T follicular helper cell (primary cell): ENCODE measurements at places on chromosomes 7 and 10.

- DNase-seq = no peak
Observed at GRCh38 chr10:131446171-131446570, 134.7 kb upstream of the TCERG1L start.

DNA sequence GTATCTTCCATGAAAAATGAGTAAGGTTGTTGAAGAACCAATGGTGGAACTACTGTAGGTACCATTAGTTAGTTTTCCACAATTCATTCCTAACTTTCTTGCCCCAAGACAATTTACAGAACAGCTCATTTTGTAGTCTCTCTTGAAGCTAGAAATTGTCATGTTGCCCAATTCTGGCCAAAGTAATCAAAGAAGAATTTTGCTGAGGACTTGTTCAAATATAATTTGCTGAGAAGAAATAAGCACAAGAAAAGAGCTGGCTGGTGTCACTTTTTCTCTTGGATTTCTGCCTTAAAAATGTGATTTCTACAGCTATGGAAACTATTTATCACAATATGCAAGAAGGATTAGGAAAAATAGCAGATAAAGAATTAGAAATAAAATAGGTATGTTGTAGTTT is 199.2 kb upstream of the SEMA3A start:
- no peak for DNase-seq

DNA sequence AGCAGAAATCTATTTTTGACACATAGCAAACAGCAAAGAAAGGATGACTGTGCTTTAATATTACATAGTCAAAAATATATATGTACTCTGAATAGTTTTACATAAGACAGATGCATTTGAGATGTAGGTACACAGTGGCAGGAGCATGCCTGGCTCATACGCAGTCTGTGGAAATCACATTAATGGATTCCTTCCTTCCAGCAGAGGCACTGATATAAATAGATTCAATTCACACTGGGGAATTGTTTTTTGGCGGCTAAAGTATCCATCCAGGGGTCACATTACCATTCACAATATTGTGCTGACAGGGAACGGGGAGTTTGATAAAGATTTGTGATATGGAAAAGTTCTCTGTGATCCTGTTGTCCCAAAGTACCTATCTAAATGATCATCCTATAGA is 72.5 kb upstream of the AGR3 start:
- DNase-seq = no peak

GRCh38 chr7:107982918-107983389 is 20.0 kb downstream of the LAMB1 start:
- no peak for DNase-seq

GRCh38 chr10:114045136-114046086 is 1.7 kb downstream of the ADRB1 start:
- no peak for DNase-seq

DNA sequence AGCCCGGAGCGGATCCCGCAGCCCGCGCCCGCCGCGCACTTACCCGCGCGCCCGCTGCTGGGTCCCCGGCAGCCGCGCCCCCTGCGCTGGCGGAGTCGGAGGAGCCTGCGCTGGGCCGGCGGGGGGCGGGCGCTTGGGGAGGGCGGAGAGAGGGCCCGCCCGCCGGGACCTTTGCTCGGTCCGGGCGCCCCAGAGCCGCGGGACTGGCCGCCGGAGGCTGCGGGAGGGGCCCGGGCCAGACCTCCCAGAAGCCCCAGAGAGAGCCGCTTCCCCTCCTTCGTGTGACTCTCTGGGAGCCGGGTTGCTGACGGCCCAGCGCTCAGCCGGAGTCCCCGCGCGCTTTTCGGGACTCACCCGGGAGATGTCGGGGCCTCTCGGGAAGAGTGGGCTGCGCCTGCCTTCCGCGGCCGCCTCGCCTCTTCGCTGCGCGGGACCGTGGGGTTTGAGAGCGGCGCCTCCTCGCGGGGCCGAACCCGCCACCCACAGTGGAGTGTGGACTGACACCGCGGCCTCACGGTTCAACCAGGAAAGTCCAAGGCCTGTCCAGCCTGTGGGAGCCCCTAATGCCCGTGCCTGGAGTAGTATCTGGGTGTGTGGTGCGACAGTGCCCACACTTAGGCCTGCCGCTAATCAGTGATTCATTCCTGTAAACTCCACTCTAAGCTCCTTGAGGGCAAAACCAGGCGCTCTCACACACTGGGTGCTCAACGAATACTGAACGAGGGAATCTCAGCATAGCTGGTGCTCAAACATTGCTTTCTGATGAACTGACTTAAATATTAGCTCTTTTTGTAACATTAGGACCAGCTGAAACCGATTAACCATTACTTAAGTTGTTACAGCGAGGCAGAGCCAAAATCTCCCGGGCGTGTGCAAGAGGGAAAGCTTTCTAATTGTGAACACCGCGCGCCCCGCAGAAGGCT is at the start of gene GSDME:
GSDME (minus strand) TSS at position 112 of the 923 bp plus-strand sequence. CDS start 7,690 bp downstream, outside the sequence.
- DNase-seq = no peak

DNA sequence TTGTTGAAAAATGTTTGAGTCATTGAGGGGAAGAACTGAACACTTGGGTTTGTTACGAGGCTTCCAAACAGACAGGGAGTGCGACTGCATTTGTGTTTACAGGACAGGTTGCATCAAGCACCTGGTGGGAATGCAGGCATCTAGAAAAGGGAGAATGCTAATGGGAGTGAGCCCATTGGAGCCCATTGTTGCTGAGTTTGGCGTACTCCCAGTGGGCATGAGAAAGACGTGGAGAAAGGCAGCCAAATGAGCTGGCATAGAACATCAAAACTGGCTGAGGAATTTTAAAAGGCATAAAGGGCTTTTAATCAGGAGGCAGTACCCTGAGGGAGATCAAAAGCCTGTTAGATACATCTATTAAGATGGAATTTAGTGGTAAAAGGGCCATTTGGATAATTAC is 171.6 kb upstream of the NPSR1 start:
- no peak for DNase-seq

GRCh38 chr10:5284311-5285057 is 80.3 kb upstream of the UCN3 start:
- no peak for DNase-seq

DNA sequence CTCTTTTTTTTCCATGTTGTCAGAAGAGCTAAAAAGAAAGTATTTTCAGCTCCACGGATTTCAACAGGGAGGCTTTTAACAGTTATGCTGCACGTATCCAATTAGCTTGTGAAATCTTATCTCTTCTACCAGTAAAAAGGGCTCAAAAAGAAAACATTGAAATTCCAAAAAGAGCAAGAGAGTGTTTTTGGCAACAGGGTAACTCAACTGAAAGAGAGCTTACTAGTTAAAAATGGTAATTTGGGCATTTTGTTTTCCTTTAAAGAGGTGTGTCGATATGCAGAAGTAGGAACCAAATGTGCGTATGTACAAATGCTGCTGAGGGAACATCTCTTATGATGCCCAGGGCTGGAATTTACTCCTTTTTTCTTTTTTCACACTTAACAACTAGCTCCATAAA is 292.8 kb downstream of the PRKG1 start:
- no peak for DNase-seq

- DNase-seq = no peak
Observed at GRCh38 chr10:108358912-108359311, 1194.4 kb upstream of the SORCS1 start.

DNA sequence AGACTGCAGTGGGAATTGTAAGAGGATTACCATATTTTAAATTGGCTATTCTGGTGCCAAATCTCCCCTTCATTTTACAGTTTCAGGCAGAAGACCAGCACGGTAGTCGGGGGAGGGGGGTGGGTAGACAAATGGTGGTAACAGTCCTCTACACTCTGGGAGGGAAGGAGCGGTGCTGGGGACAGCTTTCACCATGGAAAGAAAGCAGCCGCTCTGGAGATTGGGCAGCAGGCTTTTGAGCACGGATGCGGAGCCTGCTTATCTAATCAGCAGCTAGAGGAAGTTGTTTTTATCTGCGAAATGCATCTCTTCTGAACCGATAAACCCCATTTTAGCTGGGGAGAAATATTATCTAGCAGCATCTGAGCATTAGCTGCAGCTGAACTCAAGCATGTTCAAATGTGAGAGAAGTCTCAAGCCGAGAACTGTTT is 28.7 kb downstream of the IKZF1 start:
- no peak for DNase-seq

DNA sequence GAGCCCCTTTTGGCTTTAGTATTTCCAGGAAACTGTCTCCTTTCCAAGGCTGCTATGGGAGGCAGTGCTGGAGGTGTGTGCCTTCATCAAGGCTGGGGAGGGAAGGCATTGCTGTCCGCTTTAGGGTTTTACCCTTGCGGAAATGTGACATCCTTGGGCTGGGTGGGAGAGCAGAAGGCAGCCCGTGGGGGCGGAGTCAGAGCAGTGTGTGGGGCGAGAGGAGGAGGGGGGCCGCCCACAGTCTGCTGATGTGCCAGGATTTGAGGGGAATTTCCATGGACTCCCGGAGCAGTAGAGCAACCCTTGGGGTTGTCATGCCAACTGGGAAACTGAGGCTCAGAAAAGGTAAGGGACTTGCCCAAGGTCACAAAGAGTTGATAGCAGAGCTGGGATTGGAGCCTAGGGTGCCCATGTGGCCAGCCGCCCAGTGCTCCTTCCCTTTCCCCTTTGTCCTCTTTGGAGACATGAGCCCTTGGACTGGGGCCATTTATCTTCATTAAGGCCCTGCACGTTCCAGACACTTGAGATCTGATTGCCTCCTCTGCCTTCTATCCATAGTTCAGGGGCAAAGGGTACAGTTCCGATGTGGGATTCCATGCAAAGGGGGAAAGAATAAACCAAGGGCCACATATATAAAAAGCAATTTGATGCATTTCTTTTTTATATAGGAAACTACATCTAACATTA is 22.2 kb downstream of the TSPAN15 start:
- DNase-seq = no peak

GRCh38 chr10:116476461-116476860 is 48.8 kb downstream of the PNLIPRP3 start:
- DNase-seq = no peak

DNA sequence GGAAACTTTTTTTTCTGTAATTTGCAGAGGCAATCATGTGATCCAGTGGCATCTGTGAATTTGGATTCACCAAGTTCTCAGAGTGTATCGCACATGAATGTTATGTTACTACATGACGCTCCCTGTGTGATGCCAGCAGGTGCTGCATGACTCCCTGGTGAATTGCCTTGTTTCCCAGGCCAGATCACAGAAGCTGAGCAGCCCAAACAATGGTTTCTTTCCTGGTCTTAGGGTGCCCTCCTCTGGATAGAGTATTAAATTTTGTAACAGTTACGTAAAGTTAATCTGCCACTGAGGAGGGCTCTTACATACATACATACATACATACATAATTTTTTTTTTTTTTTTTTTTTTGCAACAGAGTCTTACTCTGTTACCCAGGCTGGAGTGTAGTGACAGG is 3.6 kb downstream of the ZSCAN21 start:
- DNase-seq = no peak

DNA sequence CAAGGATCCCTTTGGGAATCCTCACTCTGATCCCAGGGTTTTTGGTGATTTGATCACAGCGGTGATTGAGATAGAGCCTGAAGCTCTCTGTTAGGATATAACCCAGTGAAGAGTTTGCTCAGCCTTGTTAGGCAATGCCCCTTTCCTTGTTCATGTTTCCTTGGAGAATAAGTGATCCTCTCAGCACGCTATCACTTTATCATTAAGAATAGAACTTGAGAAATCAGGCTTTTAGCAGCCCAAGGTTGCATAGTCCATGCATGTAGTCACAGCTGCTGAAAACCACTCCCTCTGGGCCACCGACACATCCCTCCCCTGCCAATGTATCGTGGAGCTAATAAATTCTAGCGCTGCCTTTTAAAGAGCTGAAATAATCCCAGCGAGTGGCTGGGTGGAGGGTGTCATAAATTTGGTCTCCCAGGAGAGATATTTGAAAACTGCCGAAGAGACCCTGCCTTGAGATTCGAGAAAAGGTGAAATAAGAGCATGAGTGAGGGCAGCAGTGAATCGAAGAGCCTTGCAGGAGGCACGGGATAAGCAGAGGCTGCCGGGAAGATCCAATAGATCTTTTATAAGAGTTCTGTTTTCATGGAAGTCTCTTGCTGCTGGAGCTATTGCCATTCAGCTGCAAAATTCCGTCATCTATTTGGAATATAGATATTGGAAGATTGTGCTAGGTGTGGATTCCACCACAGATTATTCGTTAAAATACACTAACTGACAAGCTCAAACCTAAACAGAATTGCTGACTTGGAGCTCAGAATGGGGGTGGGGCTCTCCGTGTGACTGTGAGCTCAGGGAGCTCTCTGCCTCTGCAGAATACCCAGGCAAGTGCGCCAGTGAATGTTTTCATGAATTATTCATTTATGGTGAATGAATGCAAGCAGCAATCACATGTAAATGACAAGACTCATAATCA is 249.8 kb downstream of the TRIL start:
- DNase-seq = no peak

DNA sequence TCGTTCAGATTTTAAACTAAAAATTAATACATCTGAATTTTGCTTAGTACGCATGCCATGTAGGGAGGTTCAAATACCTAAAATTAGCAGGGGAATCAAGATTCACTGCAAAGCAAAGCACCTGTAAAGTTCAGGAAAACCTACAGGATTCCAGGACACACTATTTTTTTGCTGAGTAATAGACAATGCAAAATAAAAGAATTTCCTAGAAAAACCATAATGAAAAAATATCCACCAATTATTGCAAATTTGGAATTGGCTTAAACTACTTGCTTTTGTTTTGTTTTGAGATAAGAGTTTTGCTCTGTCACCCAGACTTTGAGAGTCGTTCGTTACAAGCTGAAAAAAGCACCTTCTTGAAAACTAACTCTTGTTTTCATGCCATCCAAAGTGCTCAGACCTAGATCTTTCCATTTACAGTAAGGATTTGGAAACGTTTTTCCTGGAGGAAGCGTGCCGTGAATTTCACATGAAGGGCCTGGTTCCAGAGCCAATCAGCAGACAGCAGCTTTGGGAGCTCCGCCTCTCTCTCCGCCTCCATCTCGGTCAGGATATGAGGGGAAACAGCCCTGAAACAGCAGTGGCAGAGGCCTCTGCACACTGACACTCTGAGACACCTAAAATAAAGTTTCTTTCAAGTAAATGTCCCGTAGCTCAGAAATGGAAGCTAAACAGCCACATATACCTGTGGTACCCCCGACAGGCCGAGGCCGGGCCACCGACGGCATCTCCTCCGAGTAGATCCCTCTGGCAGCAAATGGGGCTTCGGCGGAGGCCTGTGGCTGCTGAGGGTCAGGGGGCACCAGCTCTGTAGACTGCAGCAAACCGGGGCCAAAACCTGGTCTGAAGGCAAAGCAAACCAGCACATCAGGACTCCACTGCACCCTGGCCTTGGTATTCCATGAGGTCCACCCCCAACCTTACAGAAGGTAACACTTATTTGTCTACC is 45.9 kb upstream of the ATP6V0A4 start:
- no peak for DNase-seq

DNA sequence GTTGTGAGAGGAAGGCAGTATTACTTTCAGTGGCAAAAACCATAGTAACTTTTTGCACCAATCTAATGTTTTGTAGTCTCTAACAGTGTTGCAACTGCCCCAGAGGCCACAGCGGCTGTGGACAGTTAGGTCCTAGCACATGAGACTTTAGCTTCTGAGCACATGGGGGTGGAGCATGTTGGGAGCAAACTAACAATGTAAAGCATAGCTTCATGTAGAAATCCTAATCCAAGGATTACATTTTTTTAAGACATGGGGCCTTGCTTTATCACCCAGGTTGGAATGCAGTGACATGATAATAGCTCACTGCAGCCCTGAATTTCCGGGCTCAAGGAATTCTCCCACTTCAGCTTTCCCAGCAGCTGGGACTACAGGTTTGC is 49.0 kb downstream of the LAMB1 start:
- no peak for DNase-seq

- DNase-seq = no peak
Observed at GRCh38 chr10:123945325-123945920, 53.8 kb upstream of the CPXM2 start.
